ENCODE measurements at places on chromosomes 3 and 15.

DNA sequence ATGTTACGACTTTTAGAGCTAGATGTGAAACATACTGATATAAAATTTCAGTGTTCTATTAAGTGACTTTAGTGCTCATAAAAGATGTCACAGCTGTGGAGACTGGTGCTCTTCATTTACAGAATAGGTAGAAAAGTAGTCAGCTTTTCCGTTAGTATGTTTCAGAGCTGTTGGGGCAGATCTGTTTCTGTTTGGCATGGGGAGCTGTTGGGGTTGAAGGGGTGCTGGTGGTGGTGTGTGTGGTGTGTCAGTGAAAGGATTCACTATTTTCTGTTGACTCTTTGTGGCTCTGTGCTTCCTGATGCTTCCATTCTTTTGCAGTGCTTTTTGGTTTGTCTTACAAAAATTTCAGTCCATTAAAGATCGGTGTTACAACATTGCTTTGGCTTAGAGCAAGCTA, 3.2 kb downstream of the UBE2E2 start:
- no peak for DNase-seq

DNA sequence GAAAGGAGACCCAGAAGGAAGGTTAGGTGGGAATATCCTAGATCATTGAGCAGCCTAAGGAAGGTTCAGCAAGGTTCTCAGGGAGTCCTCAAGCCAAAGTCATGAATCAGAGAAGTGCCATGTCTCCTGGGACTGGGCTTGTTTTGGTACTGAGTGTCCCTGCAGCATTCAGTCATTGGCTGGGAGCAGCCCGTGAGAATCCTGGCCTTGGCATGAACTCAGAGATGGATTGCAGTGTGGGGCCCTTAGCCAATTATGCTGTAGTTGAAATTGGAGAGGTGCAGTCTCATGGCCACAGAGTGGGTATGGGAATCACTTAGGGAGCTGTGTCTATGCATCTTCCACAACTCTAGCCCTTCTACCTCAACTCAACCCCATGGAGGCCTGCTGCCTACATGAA, 17.0 kb upstream of the PPM1L start:
- DNase-seq = no peak

GRCh38 chr3:197447057-197447456, 108.7 kb downstream of the BDH1 start:
- DNase-seq = no peak

DNA sequence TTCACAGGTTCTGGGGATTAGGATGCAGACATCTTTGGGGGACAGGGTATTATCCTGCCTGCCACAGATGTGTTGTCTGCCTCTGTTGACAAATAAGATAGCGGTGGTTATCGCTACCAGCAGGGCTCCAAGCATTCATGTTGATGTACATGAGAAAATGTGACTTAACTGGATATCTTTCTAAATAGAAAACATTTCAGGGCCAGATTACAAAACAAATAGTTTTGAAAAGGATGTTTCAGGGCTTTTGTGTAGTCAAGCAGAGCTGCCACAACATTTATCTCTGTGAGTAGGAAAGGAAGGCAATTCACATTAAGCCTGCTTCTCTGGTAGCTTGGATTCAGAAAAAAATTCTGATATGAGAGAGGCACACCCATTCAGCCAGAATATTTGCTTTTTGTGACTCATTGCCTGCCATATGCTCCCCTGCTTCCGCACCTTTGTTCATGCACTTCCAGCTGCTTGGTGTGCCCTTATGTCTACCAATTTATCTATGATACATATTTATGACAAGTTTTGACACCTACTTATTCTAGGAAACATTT, 22.8 kb downstream of the PLS1 start:
- DNase-seq = no peak

DNA sequence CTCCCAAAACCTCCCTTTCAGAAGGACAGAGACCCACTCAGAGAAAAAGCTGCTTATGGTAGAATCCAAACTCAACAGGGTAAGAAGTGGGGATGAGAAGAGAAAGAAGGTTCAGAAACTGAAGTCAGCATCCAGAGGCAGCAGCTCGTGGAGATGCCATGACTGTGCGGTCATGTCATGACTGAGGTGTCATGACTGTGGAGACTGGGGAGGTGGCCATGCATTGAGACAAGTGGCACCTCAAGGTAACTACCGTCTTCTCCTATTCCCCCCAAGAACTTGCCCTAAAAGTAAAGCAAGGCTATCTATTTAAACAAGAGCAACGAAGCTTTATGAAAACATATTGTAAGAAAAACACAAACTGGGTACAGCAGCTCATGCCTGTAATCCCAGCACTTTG, 15.1 kb downstream of the CHRNA3 start:
- DNase-seq = no peak

DNA sequence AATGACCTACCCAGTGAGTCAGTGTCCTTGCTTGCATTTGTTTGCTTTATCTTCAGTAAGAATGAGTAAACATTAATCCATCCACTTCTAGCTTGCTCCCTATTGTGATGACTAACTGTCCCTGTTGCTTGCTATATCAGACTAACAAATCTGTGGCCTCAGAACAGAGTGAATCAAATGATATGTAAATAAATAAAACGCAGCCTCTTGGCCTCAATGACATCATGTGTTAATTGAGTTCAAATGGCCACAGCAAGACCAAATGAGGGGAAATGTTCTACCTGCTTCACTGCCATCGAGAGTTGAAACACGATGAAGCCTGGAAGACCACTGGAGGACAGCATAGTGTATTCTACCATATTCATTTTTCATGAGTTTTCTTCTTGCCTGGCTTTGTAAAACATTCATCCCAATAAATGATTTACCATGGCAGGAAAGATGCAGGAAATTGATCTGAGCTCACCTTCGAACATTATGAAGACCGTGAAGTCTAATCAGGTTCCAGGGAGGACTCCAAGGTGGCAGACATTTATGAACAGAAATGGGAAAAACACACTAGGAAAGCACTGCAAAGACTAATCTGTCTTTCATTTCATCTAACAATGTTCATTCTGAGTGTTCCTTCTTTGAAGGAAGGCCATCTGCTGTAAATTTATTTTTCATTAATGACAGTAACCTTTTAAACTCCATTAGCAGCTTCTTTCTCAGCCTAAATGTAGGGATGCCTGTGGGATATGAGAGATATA, 1144.5 kb downstream of the TUSC7 start:
- DNase-seq = no peak

DNA sequence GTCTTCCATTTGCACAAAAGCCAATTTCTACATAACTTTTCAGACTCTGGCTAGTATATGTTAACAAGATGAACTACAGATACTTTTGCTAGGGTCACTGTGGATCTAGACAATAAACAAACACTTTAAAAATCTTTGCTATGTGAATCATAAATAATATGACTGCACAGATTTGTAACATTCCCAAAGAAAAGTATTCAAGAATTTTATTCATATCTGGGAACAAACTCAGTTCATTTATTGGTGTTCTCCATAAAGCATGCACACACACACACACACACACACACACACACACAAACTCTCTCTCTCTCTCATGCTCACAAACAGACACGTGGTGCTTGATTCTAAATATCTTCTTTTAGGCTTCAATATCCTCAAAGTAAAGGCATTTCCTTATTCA, 18.8 kb upstream of the THRB start:
- DNase-seq = no peak

- DNase-seq = no peak
Observed at GRCh38 chr15:33029109-33029652, 165.3 kb downstream of the FMN1 start.

- DNase-seq = no peak
Observed at GRCh38 chr15:52556524-52557273, 12.1 kb downstream of the ARPP19 start.

DNA sequence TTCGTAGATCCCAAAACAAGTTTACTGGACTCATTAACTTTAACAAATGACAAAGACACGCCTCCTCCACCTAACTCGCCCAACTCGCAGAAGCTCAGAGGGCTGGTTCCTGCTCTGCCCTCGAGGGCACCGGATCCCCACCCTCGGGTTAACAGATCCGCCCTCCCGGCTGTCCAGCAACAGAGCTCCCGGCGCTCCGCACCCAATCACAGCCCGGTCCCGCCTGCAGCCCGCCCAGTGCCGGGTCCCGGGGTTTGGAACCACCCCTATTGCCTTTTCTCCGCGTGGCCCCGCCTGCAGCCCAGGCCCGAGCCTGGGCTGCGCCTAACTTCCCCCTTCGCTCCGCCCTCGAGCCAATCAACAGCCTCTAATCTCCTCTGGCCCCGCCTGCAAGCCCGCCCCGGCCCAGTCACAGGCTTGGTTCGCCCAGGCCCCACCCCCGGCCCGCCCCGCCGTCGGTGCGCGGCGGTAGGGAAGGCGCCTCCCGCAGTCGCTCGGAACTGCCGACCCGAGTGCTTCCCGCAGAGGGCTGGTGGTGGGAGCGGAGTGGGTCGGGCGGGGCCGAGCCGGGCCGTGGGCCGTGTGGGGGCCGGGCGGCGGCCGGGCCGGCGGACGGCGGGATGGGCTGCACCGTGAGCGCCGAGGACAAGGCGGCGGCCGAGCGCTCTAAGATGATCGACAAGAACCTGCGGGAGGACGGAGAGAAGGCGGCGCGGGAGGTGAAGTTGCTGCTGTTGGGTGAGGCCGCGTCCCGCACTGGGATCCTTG, at the start of gene GNAI2:
Gene GNAI2, plus strand, starts transcription at position 489 of the 768 bp plus-strand sequence. Its CDS starts 132 bp downstream, at position 621.
- DNase-seq = peak; percentile 98

GRCh38 chr15:49178497-49178896, 8.4 kb downstream of the GALK2 start:
- DNase-seq = no peak

DNA sequence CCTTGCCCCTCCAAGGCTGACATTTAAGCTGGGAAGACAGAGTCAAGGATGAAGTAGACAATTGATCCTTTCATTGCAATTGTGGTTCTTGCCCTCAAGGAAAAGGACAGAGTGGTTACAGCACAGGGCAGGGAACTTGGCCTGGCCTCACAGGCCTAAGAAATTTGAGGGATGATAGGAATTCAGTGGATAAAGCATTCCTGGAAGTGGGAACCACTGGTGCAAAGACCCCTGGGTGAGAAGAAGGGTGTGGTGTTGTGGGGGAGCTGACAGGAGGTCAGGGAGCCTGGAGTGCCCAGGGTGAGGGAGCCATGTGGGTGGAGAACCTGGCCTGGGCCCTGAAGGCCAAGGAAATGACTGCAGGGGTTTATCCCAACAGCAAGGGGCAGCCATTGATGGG, 287.4 kb downstream of the UACA start:
- no peak for DNase-seq

GRCh38 chr15:93299675-93300074, 210.7 kb upstream of the RGMA start:
- no peak for DNase-seq

DNA sequence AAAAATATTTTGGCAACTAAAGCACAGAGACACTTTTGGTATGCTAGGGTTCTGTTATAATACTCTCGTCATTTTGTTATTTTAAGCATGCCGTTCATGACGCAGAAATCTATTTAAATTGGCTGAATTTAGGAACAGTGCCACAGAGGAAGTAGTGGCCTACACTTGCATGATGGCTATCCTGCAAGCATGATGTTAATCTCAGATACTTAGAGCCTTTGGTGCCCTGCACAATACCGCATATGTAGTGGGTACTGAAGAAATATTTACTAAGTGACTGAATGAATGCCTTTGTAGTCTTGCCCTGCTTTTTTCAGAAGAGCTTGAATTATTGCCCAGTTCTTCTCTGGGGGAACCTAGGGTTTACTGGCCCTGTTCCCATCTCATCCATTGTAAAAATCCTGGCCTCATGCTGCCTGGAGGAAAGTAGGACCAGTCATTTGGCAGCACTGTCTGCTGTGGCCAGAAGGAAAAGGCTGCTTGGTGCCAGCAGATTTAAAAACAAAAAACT, 79.0 kb downstream of the SERPINI1 start:
- no peak for DNase-seq

DNA sequence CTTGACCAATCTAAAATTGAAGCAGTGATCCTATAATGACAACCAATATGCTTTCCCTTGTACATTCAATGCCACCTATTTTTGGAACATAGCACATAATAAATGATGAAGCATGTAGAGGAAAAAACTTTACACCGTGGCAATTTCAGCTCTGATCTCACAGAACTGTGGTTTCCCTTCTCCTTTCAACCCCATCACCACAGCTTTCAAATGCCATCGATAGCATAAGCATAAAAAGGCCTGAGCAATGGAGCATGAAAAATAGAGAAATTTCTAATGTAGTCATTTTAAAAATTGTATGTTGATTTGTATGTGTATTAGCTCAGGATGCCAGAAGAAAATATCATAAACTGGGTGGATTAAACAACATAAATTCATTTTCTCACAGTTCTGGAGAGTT, 406.0 kb upstream of the TMCO5A start:
- no peak for DNase-seq

GRCh38 chr3:113832477-113833164, 6.0 kb upstream of the GRAMD1C start:
- no peak for DNase-seq

DNA sequence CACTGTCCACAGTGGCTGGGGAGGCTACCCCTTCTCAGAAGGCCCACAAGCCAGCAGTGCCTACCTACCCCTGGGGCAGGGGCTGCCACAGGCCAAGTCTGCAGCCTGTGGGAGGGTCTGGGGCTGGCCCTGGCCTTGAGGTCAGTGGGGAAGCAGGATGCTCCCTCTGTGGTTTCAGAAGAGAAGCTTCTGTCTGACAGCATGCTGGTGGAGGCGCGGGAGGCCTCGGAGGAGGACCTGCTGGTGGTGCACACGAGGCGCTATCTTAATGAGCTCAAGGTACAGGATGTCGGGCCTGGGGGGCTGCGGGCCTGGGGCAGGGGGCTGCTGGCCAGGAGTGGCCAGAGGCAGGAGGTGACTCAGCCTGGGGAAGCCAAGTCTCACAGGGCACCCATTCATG, 3.2 kb downstream of the HDAC11 start:
- no peak for DNase-seq

DNA sequence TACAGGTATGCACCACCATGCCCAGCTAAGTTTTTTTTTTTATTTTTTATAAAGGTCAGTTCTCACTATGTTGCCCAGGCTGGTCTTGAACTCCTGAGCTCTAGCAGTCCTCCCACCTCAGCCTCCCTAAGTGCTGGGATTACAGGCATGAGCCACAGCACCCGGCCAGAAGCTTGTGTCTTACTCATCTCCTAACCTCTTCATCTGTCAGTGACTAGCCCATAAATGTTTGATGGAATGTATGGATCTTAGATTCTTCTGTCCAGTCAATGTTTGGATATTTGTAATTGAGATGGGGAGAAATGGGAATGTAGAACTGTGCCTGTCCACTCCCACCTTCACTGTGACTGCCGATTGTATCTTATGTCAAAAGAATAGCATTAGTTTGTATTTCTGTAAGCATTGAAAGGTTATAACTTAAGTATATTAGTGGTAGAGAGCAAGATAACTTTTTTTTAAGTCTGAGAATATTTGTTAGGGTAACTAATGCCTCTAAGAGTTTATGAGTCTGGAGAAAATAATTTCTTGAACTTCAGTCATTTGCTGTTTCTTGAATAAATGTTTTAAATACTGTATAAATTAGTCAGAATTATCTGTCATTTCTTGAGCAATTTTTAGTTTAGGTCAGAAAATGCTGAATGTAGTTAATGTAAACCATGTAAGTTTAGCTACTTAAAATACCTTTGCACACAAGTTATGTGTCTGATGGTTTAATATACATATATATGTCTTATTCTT, 215.3 kb upstream of the CGNL1 start:
- DNase-seq = no peak

Data from activated CD8-positive, alpha-beta memory T cell treated with anti-CD3 and anti-CD28 coated beads, Interleukin-2, amount 50 U/mL, for 4 hours (primary cell).